ENCODE measurements at places on chromosomes 12 and 14. TPM values are rescaled to one million over a fixed set of nuclear protein-coding genes. Genes with fewer than 3 reads are reported as not detected.
A peak's percentile ranks its signal among the peaks of the same experiment; 100 is the strongest.

DNA sequence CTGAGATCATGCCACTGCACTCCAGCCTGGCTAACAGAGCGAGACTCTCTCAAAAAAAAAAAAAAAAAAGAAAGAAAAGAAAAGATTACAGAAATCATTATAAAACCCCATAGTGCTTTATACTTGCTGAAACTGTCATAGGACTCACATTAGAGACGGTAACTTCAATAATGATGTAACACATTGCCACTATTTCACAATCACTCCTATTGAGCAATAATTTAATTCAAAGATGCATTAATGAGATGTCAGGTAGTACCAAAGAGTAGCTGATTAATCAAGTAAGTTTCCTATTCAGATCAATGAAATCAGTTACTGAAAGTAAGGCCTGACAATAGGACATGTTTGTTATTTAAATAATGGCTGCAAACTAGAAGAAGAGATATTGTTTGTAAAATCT is 751.5 kb upstream of the ALG10B start:
- no peak for DNase-seq

Gene ITGA5
- 107 TPM for total RNA-seq

Gene FOXN4
- total RNA-seq, result 0.12 TPM

DNA sequence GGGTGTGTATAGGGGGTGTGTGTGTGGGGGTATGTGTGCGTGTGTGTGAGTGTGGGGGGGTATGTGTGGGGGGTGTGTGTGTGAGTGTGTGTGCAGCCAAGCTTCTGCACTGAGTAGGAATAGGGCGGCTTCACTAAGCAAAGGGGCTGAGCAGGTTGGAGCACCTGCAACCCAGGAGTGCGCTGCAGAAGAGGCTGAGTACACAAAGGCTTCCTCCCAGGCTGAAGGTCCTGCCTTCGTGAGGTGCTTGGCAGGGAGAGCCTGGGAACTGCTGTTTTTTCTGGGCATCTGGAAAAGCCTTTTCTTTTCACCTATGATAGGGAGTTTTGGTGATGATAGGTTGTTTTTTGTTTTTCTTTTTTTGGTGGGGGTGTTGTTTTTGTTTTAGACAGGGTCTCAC is 6.0 kb upstream of the NUDT14 start:
- DNase-seq, result no peak

GRCh38 chr12:66832997-66833396 is 154.1 kb upstream of the GRIP1 start:
- DNase-seq, result no peak

GRCh38 chr12:122394626-122395194 is 27.8 kb downstream of the CLIP1 start:
- no peak for DNase-seq

DNA sequence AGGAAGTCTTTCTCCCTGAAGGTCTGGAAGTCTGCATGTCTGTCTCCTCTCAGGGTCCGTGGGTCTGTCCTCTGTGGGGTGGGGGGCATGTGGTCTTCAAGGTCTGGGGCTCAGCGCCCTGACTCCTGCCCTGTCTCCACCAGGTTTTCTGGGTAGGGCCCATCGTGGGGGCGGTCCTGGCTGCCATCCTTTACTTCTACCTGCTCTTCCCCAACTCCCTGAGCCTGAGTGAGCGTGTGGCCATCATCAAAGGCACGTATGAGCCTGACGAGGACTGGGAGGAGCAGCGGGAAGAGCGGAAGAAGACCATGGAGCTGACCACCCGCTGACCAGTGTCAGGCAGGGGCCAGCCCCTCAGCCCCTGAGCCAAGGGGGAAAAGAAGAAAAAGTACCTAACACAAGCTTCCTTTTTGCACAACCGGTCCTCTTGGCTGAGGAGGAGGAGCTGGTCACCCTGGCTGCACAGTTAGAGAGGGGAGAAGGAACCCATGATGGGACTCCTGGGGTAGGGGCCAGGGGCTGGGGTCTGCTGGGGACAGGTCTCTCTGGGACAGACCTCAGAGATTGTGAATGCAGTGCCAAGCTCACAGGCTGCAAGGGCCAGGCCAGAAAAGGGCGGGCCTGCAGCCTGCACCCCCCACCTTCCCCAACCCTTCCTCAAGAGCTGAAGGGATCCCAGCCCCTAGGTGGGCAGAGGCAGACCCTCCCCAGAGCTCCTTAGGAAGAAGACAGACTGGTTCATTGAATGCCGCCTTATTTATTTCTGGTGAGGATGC is 3.4 kb downstream of the AQP5 start:
- no peak for DNase-seq

DNA sequence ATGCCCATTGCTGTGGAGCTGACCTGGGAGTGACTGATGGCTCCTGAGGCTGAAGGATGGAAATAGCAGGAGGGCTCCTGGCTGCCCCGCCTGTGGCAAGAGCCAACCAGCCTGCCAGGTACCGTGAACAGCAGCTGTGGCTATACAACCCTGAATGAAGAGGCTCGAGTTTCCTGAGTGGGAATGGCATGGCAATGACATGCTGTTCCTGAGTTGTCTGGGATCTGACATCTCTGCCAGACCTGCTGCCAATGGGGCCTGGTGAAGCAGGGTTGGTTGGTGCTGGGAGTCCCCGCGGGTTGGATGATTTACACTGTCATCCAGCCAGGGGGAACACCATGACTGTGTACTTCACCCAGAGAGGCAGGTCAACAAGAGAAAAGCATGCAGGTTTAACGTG is 31.8 kb upstream of the LRRC10 start:
- no peak for DNase-seq

- DNase-seq, result peak; percentile 61
Measured at GRCh38 chr14:105093038-105093430, 27.8 kb upstream of the GPR132 start.

Gene LRTM2
- total RNA-seq, result not detected

Data from Daoy (cell line).